ENCODE measurements at places on chromosomes 4 and X.
A peak's percentile ranks its signal among the peaks of the same experiment; 100 is the strongest.

DNA sequence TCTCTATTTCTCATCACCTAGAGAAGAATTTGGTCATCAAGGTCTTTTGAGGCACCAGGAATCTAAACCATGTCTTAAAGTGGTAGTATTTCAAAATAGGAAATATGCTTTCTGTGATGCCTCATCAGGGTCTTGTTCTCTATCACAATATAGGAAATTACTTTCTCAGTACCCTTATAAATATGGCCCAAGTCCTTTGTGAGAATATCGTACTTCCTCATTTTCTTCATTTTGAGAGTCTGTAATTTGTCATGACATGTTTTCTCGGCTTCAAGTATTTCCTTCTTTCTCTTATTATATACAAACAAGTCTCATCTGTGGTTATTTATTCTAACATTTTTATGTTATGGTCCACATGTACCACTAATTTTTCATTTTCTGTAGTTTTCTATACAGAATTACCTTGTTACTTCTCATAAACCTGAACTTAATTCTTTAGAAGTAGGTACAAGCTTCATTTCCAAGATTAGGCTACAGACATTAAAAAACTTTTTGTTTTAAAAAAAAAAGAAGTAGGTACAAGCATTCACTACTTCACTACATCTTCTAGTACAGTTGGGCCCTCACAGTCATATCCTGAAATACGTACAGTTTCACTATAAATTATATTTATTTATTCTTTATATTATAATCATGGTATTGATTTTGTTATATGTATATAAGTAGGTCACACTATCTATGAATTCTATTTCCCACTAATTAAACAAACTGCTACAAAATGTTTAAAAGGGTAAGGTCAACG is 54.4 kb downstream of the KLHL13 start:
- no peak for DNase-seq

- DNase-seq: no peak
Measured at GRCh38 chrX:100098660-100099375, 311.3 kb downstream of the PCDH19 start.

- DNase-seq: no peak
Measured at GRCh38 chr4:102317459-102317858, 27.8 kb downstream of the SLC39A8 start.

DNA sequence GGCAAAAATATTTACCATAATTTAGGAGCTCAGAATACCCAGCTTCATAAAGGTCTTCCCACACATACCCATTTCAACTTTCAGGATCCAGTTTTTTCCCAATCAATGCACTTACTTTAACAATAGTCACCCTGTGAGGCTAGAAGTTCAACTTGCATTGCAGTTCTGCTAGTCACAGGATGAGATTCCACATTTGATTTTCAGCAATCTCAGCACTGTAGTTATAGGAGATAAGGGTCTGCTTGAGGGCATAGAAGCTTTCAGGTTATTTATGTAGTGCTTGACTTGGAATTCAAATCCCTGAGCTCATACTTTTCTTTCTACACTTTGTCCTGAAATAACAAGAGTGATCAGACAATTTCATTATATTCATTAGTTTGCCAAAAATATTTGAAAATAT is 78.3 kb upstream of the IL2 start:
- DNase-seq: no peak

- DNase-seq: no peak
Measured at GRCh38 chr4:119735165-119735651, 106.6 kb upstream of the PDE5A start.

- no peak for DNase-seq
Measured at GRCh38 chrX:101383679-101384205, 2.2 kb downstream of the BTK start.

- no peak for DNase-seq
Measured at GRCh38 chr4:4697584-4697983, 155.7 kb upstream of the STX18 start.

GRCh38 chr4:5662555-5662954 is 45.8 kb downstream of the EVC2 start:
- DNase-seq: no peak

DNA sequence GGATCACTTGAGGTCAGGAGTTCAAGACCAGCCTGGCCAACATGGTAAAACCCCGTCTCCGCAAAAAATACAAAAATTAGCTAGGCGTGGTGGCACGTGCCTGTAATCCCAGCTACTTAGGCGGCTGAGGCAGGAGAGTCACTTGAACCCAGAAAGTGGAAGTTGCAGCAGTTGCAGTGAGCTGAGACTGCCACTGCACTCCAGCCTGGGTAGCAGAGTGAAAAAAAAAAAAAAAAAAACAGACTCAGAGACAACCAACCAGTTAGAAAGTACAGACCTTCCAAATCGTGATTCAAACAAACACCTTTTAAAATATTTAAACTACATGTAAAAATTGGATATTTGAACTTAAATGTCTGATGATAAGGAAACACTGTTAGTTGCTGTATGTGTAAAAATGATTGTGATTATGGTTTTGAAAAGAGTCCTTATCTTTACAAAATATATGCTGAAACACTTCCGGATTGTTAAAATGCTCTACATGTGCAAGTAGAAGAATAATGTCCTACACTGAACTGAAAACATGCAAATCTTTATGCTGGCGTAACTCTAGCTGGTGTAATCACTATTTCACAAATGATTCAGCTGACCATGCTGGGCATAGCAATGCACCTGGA is 37.8 kb downstream of the SH3KBP1 start:
- no peak for DNase-seq

DNA sequence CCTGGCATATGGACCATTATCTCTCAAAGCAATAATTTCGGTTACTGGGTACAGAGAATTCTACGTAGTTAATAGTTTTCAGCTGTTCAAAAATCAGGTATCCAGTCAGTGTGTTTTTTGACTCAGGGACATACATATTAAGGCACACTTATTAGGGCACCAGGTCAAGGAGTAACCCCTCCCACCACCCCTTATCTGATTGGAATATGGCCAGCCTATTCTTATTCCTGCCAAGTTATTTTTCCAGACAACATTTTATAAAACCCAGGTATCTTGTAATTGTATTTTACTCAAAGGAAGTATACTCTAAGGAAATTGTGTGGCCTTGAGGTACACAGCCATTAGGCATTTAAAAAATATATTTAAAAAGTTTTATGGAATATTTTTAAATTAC is 4.3 kb downstream of the ZFX start:
- no peak for DNase-seq

DNA sequence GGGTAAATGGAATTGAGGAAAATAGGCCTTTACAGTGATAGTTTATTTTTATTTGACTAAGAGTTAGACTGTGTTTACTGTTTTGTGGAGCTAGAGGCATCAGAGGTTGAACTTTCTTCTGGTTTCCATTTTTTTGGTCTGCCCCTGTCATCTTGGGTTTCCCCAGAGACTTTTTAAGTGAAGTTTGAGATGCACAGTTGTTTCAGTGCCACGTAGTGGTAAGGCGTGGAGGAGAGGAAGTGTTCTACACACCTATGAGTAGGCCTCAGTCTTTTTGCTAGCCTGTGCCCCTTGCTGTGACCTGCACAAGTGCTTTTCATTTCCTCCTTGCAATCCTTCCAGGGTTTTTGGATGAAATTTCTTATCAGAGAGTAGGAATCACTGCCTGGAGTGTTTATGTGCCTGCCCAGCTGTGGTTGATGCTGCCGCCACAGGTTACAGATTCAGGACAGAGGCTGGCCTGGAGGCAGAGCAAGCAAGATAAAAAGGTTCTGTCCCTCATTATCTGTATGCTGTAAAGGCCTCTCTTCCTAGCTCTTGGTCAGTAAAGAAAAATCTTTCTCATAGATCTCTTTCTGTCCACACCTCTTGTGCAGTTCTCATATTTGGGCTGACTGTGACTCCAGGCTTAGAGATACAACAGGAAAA is 12.5 kb upstream of the HSFX4 start:
- DNase-seq: peak; percentile 12

DNA sequence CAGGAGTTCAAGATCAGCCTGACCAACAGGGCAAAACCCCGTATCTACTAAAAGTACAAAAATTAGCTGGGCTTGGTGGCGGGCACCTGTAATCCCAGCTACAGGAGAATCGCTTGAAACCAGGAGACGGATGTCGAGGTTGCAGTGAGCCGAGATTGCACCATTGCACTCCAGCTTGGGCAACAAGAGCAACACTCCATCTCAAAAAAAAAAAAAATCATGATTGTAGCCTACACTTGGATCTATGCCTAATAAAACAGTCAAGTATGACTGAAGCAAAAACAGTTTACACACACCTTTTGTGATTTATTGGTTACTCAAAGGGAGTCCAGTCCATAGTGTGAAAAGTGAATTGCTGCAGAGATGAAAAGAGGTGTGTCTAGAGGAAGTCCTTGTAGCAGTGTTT is 34.7 kb upstream of the TASL start:
- no peak for DNase-seq

DNA sequence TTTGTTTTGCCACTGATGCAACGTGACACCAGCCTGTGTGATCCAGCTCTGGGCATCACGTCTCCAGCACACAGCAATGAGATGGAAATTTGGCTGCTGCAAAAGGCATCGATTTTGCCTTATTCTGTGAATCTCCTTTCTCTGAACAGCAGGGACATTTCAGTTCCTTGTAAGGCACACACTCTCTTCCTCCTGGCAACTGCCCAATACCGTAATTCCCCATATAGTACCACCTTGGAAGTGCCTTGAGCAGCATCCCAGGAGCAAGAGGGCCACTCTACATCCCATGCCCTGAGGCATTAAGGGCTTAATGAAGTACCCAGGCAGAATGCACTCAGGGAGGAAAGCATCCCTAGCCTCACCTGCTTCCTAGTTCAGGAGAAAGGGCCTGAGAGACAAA is 10.5 kb upstream of the MAMLD1 start:
- no peak for DNase-seq

- no peak for DNase-seq
Measured at GRCh38 chr4:140774510-140774909, 18.3 kb upstream of the TBC1D9 start.

GRCh38 chr4:135839712-135840111 is 1638.1 kb upstream of the PABPC4L start:
- DNase-seq: no peak

DNA sequence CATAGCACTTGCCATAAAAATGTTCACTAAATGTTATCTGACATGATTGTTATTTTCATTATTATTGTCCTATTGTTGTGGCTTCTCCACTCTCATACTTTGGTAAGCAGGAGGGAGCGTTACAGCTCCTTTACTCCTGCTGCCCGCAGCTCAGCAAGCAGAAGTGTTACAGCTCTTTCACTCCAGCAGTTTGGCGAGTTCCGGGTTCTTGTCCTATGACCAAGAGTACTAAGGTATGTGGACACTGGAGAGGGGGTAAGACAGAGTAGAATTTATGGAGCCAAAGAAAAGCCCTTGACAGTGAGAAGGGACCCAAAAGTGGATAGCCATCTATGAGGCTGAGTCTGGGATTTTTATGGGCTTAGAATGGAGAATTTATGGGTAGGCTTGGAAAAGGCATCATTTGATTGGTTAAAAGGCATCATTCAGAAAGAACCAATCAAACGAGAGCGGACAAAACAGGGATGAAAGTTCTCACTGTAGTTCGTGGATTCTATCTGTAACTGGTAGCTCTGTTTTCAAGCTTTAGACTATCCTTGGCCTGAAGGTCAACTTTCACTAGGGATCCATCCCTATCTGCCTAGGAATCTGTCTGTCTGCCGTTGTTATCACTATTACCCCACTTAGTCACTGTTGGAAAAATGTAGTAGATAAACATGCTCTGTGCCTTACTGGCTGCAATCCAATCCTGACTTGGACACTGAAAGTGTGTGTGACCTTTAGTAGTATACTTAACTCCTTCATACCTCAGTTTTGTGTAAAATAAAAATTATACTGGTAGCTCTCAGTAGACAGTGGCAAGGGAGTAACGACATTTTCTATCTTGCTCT is 545.6 kb upstream of the LCORL start:
- no peak for DNase-seq

- DNase-seq: no peak
Measured at GRCh38 chrX:117808426-117808825, 308.2 kb downstream of the KLHL13 start.

DNA sequence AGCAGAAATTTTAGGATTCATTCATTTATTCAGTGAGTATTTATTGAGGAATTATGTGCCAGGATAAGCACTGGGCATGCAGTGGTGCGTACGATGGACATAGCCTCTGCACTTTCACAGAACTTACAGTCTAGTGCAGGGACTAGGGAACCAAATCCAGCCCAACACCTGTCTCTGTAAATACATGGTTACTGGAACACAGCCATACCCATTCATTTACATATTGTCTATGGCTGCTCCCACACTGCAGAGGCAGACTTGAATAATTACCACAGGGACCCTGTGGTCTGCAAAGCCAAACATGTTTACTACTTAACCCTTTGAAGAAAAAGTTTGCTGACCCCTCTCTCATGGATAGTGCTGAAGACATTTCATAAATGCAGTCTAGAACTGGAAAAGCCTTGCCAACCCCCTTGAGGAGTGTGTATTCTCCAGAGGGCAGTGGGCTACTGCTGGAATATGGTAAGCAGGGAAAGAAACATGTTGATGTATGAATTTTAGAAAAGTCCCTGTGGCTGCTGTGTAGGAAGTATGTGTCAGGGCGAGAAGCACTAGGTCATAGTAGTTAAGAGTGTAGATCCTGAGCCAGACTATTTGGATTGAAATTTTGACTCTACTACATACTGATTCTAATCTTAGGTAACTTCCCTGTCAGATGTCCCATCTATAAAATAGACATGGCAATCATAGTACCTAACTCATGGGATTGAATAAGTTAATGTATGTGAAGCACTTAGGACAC is 75.5 kb downstream of the GALNT7 start:
- no peak for DNase-seq

- DNase-seq: peak; percentile 83
Measured at GRCh38 chrX:47366041-47366722, 4.2 kb upstream of the ZNF157 start.

DNA sequence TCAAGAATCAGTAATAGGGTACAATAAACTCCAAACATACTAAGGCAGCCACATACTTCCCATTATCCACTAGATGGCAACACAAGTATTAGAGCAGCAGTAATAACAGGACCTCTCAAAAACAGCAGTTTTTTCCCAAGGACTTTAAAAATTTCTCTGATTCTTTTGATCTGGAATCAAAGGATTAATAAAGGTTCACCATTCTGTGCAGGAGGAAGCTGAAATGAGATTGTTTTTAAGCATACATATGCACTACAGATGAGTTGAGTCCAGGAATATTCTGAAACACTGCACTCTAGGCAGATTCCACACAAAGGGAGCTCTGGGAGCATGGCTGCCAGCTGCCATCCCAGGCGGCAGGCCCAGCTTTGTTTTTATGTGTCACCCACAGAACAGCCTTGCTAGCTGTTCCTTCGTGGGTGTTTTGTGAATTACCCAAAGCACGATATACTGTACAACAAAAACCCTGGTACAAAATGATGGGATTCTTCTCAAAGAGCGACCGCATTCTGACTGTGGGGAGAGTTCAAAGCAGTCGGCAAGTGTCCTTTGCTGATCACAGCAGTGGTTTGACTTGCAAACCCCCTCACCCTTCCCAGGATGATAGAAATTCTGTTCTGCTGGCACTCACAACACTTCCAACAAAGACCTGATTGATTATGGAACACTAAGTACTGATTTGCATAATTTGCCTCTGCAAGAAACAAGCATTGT is 61.0 kb downstream of the STX18 start:
- DNase-seq: no peak

GRCh38 chr4:19844446-19844845 is 407.3 kb upstream of the SLIT2 start:
- no peak for DNase-seq

- no peak for DNase-seq
Measured at GRCh38 chr4:140020457-140021361, 133.3 kb downstream of the MAML3 start.
